Left ventricle myocardium inferior (tissue), 1 donor: ENCODE measurements at places on chromosomes 7 and 10.

DNA sequence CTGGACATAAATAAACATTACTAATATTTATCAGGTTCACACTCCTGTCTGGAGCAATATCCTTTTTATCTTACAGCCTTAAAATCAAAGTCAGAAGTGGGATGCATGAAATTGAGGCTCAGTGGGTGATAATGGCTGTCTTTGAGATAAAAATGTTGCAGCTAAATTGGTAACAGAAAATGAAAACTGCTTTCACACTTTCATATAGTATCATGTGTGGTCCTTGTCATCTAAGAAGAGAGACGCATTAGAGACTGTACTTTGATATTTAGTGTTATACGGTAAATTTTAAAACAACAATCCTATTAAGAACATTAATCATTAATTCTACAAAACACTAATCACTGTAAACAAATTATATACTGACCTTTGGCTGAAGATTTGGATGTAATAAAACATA, 235.2 kb upstream of the HGF start:
- no peak for DNase-seq

GRCh38 chr7:99617192-99617781, 541 bp downstream of the ZSCAN25 start:
- no peak for DNase-seq

GRCh38 chr10:5606321-5606720, 60.1 kb downstream of the ASB13 start:
- no peak for DNase-seq

DNA sequence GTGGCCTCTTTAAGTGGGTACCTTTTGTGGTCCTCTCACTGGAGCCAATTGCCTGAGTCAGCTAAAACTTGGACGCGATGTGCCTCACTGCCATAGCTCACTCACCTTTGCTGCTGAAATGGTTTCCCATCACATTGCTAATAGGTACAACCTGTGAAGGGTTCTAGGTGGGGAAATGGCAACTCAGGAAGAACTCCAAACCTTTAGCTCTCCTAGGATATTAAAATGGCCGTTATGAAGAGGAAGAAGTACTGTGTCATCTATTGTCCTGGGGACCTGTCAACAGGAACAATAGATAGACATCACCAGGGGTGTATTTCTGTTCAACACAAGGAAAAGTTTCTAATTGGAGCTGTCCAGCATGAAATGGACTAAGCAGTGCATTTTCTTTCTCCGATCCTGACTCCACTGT, 1.2 kb upstream of the ZNF655 start:
- no peak for DNase-seq

DNA sequence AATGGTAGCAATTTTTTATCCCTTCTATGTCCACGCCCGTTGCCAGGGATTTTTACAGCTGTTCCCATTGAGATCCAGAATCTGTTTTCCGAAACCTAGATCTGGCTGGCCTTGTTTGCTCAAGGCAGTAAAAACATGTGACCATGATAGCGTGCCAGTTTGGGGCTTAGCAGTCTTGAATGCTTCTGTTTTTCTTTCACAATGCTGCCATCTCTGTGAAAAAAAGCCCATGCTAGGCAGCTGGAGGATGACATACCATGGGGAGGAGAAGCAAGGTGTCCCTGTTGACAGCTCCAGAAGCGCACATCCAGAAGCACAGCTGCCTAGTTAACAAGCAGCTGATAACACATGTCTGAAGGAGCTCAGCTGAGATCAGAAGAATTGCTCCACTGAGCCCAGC, 2.2 kb upstream of the ZNF92 start:
- no peak for DNase-seq

DNA sequence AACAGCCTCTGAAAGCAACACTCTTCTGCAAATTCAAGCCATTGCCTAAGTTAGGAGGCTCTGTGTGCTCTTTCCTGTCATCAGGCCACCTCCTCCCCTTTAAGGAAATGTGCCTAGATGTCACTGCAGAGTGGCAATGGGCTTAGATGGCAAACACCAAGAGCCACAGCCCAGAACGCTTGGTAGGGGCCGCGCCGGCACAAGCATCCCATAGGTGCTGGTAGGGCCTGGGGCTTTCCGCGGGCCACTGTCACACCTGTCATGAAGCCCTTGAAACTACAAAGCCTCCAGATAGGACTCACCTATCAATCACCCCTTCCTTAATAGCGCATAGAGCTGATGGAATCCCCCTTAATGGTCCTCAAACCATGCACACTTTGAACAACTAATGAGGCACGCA, 299.9 kb downstream of the GRID1 start:
- no peak for DNase-seq

GRCh38 chr10:93438613-93439253, 43.4 kb downstream of the MYOF start:
- no peak for DNase-seq
